Suppressor macrophage treated with lipopolysaccharide for 4 hours (primary cell): ENCODE measurements at places on chromosomes 4 and X.

GRCh38 chr4:48195853-48196252 is 61.8 kb upstream of the TXK start:
- DNase-seq, result no peak

GRCh38 chr4:82792912-82793649 is 5.5 kb downstream of the SCD5 start:
- DNase-seq, result no peak

- peak; percentile 2 for DNase-seq
These were observed 809 bp upstream of the H2AZ1 start for GRCh38 chr4:99950913-99951254.

- no peak for DNase-seq
These were observed 80.9 kb downstream of the FAM114A1 start for GRCh38 chr4:38948551-38948950.
